HFFc6 (cell line): ENCODE measurements at places on chromosomes 13 and 19.

DNA sequence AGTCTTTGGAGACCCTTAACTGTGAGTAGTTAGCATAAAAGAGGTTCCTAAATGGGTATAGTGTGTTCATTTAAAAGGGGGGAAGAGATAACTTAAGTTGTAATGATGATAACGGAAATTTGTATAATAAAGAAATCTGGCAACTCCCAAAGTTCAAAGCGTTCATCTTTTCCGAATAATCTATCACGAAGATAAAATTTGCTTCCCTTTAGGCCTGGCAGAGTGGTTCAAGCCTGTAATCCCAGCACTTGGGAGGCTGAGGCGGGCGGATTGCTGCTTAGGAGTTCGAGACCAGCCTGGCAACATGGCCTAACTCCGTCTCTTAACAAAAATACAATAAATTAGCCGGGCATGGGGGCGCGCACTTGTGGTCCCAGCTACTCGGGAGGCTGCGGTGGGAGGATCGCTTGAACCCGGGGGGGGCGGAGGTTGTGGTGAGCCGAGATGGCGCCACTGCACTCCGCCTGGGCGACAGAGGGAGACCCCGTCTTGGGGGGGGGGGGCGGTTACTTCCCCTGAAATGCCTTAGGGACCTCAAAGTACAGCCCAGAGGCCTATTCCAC is 934 bp downstream of the N4BP2L2 start:
- no peak for DNase-seq

DNA sequence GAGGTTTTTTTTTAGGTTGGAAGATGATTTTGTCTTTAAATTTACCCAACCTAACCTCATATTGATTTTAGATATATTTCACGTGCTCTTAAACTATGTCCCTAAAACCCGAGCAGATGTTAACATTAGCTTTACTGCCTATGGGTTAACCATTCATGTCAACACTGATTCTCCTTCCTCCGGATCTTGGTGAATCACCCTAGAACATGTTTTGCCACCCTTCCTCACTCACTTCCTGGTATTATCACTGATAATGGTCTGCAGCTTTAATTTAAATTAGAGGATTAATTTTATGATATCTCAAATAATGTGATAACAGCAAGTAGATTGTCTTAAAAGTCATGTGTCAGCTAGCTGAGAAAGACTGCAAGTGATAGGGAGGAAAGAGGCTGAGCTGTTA is 31.9 kb downstream of the HTR2A start:
- no peak for DNase-seq

GRCh38 chr13:73715911-73716510 is 418.2 kb downstream of the KLF12 start:
- DNase-seq, result no peak

GRCh38 chr19:55559684-55560083 is 14.3 kb upstream of the SBK3 start:
- DNase-seq, result no peak

DNA sequence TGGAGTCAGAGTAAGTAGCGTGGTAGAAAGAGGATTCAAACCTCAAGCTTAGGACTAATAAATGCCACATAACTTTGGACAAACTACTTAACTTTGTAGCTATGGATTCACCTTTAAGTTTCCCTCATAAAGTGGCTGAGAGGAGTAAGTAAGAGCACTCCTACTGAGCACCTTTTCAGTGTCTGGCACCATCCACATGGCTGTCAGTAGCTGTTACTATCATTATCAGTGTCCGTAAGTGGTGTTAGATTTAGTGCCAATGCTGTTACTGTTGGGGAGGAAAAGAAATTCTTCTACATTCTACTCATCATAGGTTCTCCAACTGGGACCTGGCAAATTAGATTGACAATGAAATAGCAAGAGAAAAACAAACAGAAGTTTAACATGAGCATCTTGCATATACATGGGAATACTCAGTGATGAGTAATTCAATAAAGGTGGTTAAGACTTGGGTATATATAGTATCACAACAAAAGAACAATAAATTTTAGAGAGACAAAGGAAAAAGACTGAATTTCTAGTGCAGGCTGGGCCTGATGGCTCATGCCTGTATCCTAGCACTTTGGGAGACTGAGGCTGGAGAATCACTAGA is 165.6 kb upstream of the NBEA start:
- DNase-seq, result no peak

DNA sequence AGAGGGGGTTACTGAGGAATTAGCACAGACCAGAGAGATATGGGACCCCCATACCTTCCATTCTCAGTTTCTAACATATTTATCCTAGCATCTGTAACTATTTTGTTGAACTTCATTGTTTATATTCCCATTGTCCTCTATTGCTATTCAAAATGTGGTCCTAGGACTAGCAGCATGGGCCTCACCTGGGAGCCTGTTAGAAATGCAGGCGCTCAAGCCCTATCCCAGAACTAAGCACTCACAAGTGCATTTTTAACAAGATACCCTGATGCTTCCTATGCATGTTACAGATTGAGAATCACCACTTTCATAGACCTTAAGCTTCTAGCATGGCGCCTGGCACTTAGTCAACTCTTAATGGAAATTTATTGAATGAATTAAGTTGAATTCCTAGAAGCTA is 58.3 kb upstream of the TDRD3 start:
- no peak for DNase-seq

- no peak for DNase-seq
Measured at GRCh38 chr13:113854238-113855011, 9.5 kb downstream of the GAS6 start.

DNA sequence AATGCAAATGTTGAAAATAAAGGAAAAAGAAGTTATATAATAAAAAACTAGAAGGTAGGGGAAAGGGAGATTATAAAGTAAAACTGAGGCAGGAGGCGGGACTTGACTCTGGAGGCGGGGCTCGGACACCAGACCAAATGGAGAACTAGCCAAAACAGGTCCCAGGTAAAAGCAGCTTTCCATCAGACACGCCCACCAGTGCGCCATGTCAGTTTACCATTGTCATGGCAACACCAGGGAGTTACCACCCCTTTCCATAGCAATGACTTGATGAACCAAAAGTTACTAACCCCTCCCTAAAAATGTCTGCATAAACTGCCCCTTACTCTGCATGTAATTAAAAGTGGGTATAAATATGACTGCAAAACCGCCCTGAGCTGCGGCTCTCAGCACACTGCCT is 70.9 kb downstream of the PEPD start:
- no peak for DNase-seq

GRCh38 chr13:74732736-74733385 is 598.7 kb upstream of the KLF12 start:
- DNase-seq, result no peak
